Left cardiac atrium (tissue), 4 donors: ENCODE measurements at places on chromosomes 4 and X.

DNA sequence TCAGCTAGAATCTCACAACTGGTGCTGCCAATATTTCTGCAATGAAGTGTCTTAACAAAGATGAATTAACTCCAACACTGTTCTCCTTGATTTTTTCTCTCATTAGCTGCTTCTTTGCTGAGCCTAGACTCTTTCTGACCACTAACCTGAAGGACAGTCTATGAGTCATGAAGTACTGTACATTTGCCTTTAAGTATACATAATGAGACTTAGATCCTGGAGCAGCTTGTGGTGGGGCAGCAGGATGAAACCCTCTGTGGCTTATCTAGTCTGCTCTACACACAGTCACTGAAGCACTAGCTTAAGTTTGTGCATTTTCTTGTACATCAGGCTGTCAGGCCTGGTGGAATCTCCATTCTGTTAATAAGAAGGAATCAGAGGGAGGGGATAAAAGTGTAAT is 307.4 kb upstream of the SMIM31 start:
- DNase-seq = no peak

DNA sequence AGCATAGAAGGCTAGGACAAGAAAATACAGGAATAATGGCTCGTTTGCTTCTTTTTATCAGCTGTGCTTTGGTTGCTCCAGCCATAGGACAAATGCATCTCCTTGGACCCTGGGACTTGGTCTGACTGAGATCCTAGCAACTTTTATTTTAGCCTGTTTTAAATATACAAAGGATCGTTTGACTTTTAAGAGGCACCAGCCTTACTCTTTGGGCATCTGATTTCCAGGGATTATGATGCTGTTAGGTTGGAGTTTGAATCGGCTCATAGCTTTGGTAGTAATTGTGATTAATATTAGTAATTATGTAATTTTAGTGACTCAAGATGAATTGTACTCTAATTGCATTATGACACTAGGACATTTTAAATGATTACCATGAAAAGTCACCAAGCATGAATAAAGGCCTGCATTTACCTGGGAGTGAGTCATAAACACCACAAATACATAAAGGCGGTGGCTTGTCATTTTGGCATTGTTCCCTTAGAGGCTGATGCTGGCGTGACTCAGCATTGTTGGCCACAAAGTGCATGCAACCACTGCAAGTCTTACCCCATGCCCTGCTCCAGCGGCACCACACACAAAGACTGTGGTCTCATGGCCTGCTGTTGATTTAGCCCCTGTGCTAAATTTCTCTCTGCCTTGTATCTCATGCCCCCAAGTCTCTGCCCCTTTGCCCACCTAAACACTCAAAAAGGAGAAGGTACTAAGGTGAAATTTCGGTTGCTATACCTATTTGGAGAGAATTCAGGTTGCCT is 12.4 kb downstream of the GPAT3 start:
- DNase-seq = peak; percentile 48

DNA sequence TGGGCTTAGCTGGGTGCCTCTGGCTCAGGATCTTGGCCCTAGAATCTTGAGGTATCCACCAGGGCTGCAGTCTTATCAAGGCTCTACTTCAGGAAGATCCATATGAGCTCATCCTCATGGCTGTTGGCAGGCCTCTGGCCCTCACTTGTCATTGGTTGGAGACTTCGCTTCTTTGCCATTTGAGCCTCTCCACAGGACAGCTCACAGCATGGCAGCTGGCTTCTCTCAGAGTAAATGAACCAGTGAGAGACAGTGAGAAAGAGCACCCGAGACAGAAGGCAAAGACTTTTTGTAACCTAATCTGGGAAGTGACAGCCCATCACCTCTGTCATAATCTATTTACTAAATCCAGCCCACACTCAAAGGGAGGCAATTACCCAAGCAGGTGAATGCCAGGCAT is 236.8 kb downstream of the GPAT3 start:
- DNase-seq = no peak

DNA sequence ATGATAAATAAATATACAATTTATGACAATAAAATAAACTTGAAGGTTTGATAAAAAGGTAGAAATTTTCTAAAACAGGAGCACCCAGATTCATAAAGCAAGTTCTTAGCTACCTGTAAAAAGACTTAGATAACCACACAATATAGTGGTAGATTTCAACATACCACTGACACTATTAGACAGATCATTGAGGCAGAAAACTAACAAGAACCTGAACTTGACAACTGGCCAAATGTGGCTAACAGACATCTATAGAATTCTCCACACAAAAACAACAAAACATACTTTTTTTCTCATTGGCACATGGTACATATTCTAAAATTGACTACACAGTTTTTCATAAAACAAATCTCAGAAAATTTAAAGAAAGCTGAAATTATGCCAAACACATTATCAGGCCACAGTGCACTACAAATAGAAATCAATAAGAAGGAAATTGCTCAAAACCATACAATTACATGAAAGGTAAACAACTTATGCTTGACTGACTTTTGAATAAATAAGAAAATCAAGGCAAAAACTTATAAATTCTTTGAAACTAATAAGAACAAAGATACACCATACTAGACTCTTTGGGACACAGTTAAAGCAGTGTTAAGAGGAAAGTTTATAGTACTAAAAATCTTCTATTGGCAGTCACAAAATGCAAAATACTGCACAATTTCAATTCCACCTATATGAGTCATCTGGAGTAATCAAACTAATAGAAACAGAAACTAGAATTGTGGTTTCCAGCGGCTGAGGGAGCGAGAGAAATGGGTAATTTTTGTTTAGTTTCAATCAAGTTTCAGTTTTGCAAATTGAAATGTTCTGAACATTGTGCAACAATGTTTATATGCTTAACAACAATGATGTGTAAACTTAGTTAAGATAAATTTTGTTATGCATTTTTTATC is 925.6 kb downstream of the SH3BGRL start:
- DNase-seq = no peak

GRCh38 chrX:70554948-70555347 is 110.3 kb downstream of the DLG3 start:
- no peak for DNase-seq

DNA sequence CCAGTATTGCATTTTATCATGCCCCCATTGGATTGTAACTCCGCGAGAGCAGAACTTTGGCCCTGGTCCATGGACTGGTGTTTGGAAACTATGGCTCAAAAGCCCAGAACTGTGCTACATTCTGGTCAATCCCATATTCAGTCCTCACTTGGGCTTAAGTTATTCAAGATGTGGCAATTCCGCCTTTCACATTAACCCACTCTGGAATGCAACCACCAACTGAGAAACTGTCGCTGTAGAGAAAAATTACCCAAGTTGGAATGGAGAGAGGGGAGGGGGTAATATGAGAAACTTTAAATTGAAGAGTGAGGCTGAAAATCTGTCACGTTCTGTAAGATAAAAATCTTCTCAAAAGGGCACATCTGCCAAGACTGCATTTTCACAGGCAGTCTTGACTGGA is 189.6 kb upstream of the NHS start:
- no peak for DNase-seq

DNA sequence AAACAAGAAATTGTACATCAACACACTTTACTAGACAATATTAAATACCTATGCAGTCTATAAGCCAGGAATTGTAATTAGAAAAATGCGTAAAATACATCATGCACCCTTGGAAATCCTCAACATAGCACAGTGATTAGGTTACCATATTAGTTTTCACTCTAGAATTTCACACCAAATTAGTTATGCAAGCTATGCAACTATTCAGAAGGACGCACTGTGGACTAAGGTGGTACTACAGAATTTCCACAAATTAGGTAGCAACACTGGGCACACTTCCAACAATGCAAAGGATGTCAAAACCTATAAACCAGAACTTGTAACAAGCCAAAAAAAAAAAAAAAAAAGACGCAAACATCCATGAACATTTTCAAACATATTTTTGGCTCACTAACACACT is 71.1 kb upstream of the ZCCHC13 start:
- no peak for DNase-seq

DNA sequence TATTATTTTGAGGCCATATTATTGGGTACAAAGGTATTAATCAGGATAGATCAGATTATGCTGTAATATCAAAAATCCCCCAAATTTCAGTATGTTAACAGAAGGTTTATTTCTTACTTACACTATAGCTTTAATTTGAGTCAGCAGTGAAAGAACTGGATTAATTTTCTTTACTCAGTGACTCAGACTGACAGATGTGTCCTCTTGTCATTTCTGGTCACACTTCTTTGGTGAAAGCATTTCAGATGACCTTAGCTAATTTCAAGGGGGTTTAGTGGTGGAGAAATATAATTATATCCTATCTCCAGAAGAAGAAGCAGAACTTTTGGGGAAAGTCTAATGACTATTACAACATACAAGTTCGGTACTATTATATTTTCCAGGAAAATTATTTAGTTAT is 12.4 kb downstream of the DDIT4L start:
- no peak for DNase-seq

DNA sequence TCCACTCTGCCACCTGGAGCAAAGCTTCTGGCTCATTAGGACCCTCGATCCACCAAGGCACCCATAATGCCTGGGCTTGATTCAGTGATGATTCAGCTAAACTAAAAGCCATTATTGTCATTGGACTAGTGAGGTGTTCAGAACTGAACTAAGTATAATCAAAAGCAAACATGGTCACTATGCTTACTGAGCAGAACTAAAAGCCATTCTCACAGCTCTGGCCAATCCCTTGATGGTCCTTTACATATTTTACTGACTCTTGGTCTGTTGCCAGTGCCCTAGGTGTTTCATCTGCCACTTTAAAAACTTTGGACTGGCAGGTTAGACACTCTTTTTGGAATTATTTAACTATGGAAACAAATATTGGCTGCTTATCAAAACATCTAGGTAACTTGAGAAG is 703.5 kb downstream of the FAT4 start:
- no peak for DNase-seq

GRCh38 chrX:153671589-153672530 is 1.8 kb downstream of the PNCK start:
- DNase-seq = no peak

GRCh38 chr4:17544205-17544604 is 29.2 kb downstream of the CLRN2 start:
- no peak for DNase-seq

DNA sequence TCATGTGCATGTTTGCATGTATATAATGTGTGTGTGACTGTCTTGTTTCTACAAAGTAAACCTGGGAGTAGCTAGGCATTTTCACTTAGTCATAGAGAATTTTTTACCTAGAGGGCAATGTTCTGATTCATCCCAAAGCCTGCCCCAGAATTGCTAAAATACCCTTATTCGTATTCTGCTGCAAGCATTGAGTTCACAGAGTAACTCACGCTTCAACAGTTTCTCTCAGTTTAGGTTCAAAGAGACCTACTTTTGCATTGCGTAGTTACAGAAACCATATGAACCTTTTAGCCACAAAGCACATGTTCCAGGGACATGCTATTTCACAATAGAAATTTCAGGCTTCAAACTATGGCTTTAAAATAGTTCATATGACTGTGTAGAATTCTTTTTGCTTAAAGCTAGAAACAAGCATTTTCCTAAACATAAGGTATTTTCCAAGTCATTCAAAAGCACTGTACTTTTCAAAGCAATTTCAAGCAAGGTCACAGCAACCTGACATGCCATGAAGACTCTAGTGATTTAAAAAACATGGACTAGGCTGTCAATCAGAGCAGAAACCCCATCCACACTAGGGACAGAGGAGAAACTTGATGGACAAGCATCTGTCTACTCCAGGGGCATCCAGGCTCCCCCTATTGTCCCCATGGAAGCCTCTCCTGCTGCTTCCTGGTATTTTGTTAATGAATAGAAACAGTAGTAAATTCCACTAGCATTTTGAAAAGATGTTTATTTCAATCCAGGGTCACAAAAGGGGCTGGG is 81.5 kb upstream of the MAPK10 start:
- DNase-seq = no peak

DNA sequence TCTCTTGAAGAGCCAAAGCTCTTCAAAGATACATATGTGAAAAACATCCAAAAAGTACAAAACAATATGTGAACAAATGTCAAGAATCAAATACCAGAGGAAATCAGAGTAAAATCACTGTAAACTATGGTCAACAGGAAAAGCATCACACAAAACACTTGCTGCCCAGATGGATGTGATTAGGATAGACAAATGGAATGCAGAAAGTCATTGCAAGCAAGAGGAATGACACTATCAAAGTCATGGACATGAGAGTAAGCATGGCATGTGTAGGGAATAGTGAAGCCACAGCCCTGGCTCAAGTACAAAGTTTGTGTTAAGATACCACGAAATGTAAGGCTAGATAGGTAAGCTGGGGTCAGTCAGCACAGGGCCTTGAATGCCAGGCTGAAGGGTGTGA is 37.7 kb downstream of the CLDN2 start:
- DNase-seq = no peak

DNA sequence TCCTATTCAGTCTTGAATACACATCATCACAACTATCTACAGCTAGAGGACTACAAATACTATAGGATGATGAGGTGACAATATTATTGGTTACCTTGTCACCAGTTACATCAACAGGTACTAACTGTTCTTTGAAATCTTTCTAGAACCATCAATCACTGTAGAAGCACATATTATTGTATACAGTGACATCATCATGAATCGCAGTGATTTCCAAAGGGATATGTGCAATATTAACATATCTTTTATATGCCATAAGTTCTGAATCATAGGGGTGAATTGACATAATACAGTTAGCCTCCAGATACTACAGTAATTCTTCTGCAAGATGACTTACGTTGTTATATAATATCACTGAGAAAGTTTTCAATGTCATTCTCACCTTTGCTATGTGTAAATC is 105.2 kb upstream of the HPGD start:
- DNase-seq = no peak

DNA sequence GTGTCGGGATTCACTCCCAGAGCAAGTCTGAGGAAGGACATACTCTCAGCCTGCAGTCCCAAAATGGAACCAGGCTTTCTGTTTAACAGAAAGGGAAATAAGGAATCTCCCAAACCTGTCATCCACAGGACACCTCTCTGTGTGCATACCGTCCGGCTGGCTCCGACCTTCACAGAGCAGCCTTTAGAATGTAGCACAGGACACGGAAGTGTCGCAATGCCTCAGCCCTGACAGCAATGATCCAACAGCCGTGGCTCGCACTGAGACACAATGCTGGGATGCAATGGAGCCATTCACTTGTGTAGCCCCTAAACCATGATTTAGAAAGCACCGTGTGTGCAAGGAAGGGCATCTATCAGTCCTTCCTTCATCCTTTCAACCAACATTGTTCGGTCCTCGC is 15.5 kb upstream of the HELT start:
- no peak for DNase-seq

GRCh38 chr4:156977435-156978160 is 6.0 kb upstream of the PDGFC start:
- no peak for DNase-seq

DNA sequence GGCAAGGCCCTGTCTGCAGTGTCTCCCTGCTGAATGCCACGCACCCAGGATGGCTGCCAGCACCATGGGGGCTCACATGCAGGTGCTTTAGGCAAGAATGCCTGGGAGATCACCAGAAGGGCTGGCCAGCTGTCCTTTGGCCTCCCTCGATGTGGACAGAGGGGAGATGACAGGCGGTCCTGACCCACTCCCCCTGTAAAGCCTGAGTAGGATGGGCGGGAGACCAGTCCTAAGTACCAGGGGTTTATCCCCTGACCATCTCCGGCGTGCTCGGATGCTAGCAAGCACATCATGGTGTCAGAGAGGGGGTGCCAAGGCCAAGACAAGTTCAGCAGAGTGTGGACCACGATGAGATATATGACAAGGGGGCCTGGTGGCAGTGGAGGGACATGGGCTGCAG is 5.3 kb downstream of the PDZD4 start:
- no peak for DNase-seq
